ENCODE measurements at places on chromosomes 3 and 15.

DNA sequence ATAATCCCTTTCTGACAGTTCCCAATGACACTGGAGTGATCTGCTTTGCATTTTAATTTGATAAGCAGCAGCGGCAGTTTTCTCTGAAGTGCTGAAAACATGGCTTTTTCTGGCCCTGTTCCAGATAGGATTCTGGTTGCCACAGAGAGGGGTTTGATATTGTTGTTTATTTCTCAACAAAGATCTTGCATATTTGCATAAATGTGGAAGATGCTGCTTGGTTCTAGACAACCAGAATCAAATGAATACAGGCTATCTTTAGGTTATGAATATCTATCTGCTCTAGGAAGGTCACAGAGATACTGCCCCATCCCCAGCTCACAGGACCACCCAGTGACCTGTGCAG lies 137.1 kb downstream of the ZNF609 start:
- DNase-seq: no peak

DNA sequence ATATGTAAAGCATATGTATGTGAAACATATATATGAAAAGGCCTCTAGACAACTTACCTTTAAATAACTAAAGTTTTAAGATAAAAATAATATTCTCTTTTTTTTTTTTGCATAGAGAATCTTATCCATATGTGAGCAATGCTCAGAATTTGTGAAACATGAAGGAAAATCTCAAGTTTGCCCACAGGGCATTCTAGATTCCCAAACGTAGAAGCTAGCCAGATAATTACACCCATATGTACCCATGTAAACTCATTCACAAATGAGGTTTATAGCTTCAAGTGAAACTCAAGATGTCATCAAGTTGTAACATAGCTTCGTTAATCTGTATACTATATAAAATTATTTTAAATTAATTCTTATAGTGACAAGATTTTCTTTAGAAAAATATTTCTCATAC lies 537.3 kb upstream of the NR2F2 start:
- no peak for DNase-seq

- DNase-seq: no peak
Observed at GRCh38 chr3:10508619-10509260, 3.4 kb upstream of the ATP2B2 start.

DNA sequence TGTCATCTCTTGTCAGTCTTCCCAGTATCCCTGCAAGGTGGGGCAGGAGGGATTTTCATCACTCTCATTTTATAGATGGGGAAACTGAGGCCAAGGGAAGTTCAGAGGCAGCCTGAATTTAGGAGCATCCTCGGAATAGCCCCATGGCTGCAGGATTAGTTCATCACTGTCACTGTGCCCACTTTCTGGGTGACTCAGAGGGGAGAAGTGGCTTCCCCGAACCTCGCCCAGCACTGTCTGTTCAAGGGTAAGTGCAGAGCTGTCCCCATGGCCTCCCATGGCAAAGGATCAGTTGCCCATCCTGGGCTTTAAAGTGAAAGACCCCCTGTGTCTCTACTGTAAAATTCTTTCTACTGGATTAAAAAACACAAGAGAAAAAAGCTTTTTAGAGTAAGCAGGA lies 60.0 kb upstream of the SEC13 start:
- DNase-seq: no peak

- DNase-seq: no peak
Observed at GRCh38 chr15:95377258-95377852, 953.1 kb upstream of the NR2F2 start.

- DNase-seq: no peak
Observed at GRCh38 chr3:22862111-22862510, 341.0 kb upstream of the UBE2E2 start.

GRCh38 chr15:88533376-88533775 lies 13.1 kb downstream of the DET1 start:
- no peak for DNase-seq

DNA sequence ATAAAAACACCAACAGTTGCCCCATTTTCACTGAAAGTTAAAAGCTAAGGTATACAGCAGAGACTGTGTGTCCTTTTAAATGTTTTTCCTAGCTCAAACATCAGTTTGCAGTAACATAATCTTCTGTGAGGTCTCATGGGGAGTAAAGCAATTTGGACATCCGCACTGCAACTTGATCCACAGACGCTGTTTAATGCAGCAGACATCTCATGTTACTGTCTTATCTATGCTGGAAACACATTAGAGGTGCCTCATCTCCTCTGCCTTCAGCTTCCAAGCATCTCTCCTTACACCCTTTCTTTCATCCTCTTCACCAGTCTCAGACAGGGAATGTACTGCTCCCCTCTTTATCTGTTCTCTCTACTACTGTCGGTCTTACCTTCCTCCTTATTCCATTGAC lies 53.7 kb upstream of the ATP11B start:
- DNase-seq: no peak

DNA sequence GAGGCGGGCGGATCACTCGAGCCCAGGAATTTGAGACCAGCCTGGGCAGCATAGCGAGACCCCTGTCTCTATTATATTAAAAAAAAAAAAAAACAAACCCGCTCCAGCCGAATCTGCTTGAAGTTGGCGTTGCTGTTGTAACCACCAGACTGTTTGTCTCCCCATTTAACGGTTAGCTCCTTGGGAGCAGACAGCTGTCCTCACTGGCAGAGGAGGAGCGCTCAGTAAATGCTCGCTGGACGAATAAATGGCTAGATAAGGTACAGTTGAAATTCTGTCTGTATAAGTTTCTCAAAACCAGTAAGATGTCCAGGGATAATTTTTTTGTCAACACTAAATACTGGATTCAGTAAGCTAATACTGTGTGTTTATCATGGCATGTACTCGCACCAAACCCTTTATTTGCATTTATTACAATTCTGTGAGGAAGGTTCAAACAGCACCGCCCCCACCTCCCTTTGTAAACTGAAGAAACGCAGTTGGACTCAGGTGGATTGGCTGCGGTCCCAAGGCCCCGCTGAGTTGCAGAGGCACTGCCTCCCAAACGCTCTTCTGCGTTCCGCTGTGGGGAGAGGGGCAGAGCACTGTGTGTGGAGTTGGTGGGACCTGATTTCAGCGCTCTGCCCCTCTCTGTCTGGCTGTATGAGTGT lies 1.1 kb downstream of the RCCD1 start:
- DNase-seq: no peak

DNA sequence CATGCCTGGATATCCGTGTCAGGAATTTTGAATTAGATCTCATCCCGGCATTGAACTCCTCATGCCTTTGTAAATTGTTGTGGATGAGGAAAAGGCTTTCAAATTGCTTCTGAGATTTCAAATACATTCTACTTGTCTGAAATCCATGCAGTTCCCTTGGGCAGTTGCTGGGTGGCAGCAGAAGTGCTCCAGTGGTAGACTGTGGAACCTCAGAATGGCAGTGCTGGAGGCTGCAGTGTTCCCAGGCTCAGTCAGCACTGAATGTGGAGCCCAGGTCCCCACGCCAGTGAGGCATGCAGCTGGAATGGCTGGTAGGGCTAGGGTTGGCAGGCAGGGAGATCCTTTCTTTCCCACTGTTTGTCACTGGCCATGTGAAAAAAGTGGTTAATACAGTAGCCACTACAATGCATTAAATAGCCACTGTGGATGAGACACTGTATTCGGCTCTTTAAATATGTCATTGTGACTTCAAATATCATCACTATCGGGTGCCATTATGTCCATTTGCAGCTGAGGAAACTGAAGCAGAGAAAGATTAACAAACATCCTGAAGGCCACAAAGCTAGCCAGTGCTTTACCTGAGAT lies 98.6 kb downstream of the TPRG1 start:
- no peak for DNase-seq

DNA sequence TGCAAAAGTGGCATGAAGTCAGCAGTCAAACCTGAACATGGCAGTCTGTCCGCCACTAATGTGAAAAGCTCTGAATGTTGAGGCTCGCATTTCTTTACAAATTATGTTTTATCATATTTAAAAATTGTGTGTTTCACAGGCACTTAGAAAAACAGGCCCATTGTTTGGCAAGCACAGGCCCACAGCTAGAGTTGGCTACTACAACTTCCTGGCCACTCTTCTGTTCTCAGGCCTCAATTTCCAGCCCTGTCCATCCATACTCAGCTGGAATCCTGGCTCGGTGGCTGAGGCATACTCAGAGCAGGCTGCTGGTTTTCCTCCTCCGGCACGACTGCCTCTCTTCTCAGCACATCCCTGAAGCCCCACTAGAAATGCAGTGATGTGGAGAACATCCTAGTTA lies 44.3 kb downstream of the C2CD4B start:
- no peak for DNase-seq

DNA sequence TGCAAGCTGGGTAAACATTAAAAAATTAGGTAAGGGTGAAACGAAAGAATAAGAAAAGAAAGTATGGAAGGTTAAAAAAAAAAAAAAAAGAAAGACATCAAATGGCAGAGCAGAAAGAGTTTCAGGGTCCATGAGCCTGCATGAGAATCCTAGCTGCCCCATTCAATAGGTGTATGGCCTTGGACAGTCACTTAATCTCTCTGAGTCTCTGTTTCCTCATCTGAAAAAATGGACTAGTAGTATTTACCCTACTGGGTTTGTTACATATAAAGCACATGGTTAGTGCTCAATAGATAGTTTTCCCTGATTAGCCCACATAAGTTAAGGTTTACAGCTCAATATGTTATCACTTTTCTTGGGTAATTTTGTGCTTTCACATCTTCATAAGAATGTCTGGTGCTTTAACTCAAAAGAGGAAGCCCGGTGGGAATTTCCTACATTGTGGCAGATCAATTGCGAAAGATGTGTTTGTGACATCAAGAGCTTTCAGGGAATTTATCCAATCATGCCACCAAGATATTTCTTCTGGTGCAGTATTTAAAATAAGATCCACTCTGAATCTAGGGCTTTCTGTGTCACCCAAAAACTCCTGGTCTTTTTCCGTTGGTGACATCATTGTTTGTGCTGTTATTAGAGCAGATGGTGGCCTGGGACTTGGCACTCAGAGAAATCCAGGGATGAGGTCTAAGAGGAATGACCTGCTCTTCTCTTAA lies 57.2 kb upstream of the UBE2E1 start:
- no peak for DNase-seq

GRCh38 chr15:62483814-62484213 lies 318.7 kb upstream of the C2CD4B start:
- no peak for DNase-seq

GRCh38 chr3:88912294-88912877 lies 195.0 kb upstream of the EPHA3 start:
- DNase-seq: no peak

DNA sequence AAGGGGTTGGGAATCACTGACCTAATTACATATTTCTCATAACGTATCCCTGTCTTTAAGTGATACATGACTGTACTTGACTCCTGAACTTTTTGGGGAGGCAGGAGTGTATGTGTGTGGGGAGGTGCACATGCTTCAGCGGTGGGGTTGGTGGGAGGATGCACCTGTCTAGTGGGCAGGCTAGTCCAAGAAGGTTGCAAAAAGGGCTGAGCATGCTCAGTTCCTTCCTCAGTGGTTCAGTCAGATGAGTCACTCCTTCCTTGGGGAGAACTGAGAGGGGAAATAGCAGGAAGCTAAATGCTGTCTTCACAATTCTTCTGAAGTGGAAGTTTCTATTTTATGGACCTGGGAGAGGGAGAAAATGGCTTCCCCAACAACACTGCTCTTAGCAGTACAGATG lies 24.6 kb upstream of the AP4E1 start:
- no peak for DNase-seq

- DNase-seq: no peak
Observed at GRCh38 chr3:172319595-172319994, 128.7 kb downstream of the GHSR start.

- DNase-seq: peak; percentile 77
Observed at GRCh38 chr3:134312873-134313846, 61.1 kb downstream of the AMOTL2 start.

DNA sequence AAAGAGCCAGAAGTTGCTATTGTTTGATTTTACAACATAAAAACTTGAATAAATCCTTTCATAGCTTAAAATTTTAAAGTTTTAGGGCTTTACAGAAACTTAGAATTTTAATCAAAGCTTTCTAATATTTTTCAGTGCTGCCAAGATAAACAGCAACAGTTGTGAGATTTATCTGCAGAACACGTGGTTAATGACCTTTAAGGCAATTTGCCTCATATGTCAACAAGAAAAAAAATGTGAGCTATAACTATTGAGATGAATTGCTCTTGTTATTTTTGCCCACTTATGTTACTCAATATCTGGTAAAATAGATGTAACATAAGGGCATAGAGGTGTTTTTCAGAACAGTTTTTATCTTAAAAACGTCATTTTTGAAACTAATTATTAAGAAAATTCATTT lies 96.7 kb upstream of the NECTIN3 start:
- DNase-seq: no peak

- DNase-seq: no peak
Observed at GRCh38 chr3:185645596-185646381, 59.7 kb downstream of the SENP2 start.

GRCh38 chr3:142857056-142857455 lies 31.8 kb downstream of the PCOLCE2 start:
- DNase-seq: peak; percentile 43

GRCh38 chr3:46541835-46542234 lies 24.3 kb downstream of the LRRC2 start:
- DNase-seq: no peak

DNA sequence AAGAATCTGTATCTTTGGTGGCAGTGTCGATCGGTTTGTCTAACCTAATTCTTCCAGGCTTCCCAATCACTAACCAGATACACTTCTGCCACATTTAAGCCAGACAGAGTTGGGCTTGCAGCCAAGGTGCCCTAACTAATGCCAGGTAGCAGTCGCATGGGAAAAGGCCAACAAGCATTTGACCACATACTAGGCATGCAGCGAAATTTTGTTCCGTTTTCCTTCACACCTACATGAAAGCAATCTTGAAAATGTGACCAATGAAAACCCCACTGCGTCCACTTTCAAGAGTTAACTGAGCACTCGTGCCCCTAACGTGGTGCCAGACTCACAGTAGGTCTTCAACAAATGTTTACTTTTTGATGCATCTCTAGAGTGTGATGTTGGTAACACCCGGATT lies 192.2 kb upstream of the TPM1 start:
- DNase-seq: no peak

GRCh38 chr3:42936157-42936981 lies 30.4 kb downstream of the ZNF662 start:
- no peak for DNase-seq

GRCh38 chr15:101305820-101306255 lies 10.8 kb upstream of the SNRPA1 start:
- DNase-seq: no peak

DNA sequence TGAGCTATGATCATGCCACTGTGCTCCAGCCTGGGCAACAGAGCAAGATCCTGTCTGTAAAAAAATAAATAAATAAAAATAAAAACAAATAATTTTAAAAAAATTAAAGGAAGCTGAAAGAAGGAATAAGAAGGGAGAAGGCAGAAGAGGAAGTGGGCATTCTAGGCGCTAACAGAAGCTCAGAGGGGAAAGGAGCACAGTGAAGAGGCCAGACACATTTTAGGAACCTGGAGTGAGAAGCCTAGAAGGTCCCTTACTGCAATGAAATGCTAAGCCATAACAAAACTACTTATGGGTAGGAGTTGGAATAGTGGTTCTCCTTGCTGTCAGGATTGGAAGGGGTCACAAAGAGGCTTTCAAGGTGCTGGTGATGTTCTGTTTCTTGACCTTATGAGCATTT lies 64.0 kb downstream of the ITGB5 start:
- DNase-seq: no peak

- no peak for DNase-seq
Observed at GRCh38 chr3:138567403-138567802, 26.7 kb downstream of the CEP70 start.

- no peak for DNase-seq
Observed at GRCh38 chr3:67083277-67083676, 85.2 kb downstream of the KBTBD8 start.

All from 8988T (cell line).